Activated naive CD8-positive, alpha-beta T cell treated with anti-CD3 and anti-CD28 coated beads for 36 hours (primary cell): ENCODE measurements at places on chromosomes 13 and 19. TPM values are rescaled to one million over a fixed set of nuclear protein-coding genes. Genes with fewer than 3 reads are reported as not detected.

Gene WDR88
- 0.16 TPM for total RNA-seq

DNA sequence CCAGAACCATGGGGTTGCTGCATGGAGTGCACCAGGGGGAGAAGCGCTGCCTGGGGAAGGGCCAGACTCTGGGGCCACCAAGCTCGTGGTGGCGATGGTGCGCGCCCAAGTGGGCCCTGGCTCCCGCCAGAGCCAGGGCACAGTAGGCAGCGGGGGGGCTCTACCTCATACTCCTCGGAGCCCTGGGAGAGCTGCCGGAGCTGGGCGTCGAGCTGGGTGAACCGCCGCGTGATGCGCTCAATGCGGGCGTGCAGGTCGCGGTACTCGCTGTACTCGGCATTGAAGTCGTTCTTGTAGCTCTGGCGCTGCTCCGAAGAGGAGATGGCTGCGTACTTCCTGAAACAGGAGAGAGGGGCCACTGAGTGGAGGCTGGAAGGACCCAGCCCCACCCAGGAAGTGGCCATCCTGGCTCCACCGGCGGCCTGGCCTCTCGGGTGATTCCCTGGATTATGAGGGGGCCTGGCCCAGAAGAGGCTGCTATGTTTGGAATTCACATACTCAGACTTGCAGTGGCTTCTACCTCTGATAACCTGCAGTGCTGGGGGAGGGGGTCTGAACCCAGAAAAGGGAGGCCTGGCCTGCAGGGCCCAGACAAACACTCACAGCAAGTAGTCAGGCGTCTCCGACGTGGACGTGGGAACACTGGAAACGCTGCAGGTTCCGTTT is 8.3 kb upstream of the ISYNA1 start:
- no peak overlapping the region for H3K27ac ChIP-seq
- DNase-seq = no peak
- no peak overlapping the region for H3K4me3 ChIP-seq
- H3K4me1 ChIP-seq = peaks cover 9% of the 10 kb centered on the region
- H3K27me3 ChIP-seq = no peaks in the 10 kb centered on the region

DNA sequence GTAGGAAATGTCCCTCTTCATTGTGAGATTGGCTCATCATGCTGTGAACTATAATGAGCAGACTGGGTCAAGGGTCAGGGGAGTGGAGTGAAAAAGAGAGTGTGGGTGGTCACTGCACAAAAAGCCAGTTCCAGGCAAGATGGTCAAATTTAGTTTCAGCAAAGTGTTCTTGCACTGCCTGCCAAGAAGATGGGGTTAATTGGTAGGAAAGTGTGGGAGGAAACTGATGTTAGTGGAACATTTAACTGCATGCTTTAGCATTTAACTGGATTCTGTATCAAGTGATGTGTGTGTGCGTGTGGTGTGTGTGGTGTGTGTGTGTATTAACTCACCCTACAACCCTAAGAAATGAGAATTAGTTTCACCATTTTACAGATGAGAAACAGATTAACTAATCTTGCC is 131.6 kb downstream of the COG6 start:
- DNase-seq = no peak
- peaks cover 5% of the 10 kb centered on the region for H3K36me3 ChIP-seq
- H3K4me1 ChIP-seq = peaks cover 6% of the 10 kb centered on the region
- H3K27ac ChIP-seq = no peak overlapping the region
- no peak overlapping the region for H3K4me3 ChIP-seq
- H3K27me3 ChIP-seq = no peaks in the 10 kb centered on the region

- H3K27ac ChIP-seq = no peak overlapping the region
- no peaks in the 10 kb centered on the region for H3K4me1 ChIP-seq
- H3K36me3 ChIP-seq = no peaks in the 10 kb centered on the region
- no peak for DNase-seq
Measured at GRCh38 chr13:81487151-81487550, 1146.2 kb upstream of the SPRY2 start.

DNA sequence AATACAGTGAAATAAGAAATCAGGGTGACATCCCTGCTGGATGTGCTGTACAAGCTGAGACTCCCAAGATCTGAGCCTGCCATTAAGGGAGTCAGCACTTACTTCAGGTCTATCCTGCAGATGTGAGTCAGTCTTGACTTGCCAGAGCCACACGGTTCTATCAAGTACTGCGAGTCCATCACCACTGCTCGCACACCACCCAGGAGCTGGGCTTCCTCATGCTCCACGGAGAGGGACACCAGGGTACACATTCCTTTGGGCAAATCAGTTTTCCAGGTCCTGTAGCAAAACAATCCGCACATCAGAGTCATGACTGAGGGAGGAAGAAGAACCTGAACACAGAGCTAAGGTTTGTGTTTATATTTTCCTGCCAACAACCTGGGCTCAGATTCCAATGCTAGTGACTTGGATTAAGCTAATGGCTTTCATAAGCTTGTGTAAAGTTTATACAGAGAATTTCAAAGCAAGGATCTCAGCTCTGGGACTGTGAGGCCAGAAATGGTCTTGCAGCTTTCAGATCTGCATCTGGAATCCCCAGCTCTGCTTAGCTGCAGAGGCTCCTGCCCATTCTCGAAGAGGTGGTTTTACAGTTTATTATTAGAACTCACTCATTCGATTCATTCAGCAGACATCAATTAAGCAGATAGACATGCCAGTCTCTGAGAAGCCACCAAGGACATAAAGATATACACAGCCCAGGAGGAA is 90.6 kb downstream of the KL start:
- DNase-seq = no peak
- no peaks in the 10 kb centered on the region for H3K4me1 ChIP-seq
- no peak overlapping the region for H3K27ac ChIP-seq
- peaks cover 19% of the 10 kb centered on the region for H3K27me3 ChIP-seq
- H3K36me3 ChIP-seq = no peaks in the 10 kb centered on the region

DNA sequence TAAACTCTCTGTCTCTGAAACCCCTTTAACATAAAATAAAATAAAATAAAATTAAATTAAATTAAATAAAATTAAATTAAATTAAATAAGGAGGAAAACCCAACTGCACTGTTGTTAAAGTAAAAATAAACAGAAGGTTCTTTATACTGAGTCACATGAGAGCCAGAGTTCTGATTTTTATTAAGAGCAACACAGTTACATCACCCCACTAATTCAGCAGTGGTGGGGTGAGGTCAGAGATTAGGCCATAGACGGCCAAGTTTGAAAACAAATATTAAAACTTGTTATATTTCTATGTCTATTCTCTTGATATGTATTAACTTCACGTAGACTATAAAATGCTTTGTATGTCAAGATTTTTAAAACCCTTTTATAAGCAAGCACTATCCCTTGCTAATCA is 59.5 kb downstream of the MYCBP2 start:
- no peaks in the 10 kb centered on the region for H3K27me3 ChIP-seq
- H3K27ac ChIP-seq = no peak overlapping the region
- no peak for DNase-seq
- peaks cover 1% of the 10 kb centered on the region for H3K4me1 ChIP-seq
- H3K4me3 ChIP-seq = no peak overlapping the region

- DNase-seq = peak; percentile 61
- peaks cover 22% of the 10 kb centered on the region for H3K4me1 ChIP-seq
- H3K4me3 ChIP-seq = peak overlapping the region; percentile 44
- no peak overlapping the region for H3K27ac ChIP-seq
- peaks cover 45% of the 10 kb centered on the region for H3K27me3 ChIP-seq
- H3K36me3 ChIP-seq = no peaks in the 10 kb centered on the region
Measured at GRCh38 chr19:45496349-45496953, 396 bp downstream of the RTN2 start.

- peak; percentile 8 for DNase-seq
- H3K36me3 ChIP-seq = peaks cover 47% of the 10 kb centered on the region
- peak overlapping the region; percentile 84 for H3K27ac ChIP-seq
- peaks cover 3% of the 10 kb centered on the region for H3K27me3 ChIP-seq
- peaks cover 37% of the 10 kb centered on the region for H3K4me1 ChIP-seq
Measured at GRCh38 chr19:32581705-32582179, 752 bp downstream of the PDCD5 start.

GRCh38 chr19:49616945-49617344 is 23.0 kb downstream of the RRAS start:
- peaks cover 16% of the 10 kb centered on the region for H3K4me1 ChIP-seq
- DNase-seq = no peak
- no peaks in the 10 kb centered on the region for H3K27me3 ChIP-seq
- no peak overlapping the region for H3K4me3 ChIP-seq

GRCh38 chr19:41892173-41892902 is 9.4 kb downstream of the ARHGEF1 start:
- no peaks in the 10 kb centered on the region for H3K27me3 ChIP-seq
- H3K27ac ChIP-seq = peak overlapping the region; percentile 78
- peaks cover 51% of the 10 kb centered on the region for H3K4me1 ChIP-seq
- H3K36me3 ChIP-seq = peaks cover 45% of the 10 kb centered on the region

DNA sequence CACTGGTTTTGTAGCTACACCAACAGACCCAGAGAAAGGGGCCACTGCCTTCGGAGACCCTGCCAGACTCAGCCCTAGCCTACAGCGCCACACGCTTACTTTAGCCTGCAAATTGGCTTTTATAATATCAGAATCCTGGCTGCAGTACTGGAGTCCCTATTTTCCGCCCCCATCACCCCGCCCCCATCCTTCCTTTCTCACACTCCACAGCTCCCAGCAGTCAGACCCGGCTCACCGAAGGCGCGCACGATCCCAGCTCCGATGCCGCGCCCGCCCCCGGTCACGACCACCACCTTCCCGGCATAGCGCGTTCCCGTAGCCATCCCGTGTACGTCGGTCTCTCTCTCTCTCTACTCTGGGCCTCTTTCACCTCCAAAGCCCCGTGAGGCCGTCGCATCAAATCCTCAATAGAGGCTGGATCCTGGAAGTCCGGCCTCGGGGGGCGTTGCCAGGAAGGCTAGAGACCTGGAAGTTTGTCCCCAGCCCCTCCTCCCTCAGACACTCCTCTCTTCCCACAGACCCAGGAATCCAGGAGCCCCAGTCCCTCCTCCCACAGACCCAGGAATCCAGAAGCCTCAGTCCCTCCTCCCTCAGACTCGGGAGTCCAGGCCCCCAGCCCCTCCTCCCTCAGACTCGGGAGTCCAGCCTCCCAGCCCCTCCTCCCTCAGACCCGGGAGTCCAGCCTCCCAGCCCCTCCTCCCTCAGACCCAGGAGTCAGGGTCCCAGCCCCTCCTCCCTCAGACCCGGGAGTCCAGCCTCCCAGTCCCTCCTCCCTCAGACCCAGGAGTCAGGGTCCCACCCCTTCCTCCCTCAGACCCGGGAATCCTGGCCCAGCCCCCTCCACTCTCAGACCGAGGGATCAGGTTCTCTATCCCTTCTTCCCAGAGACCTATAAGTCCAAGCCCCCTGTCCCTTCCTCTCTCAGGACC is at the start of gene HSD17B14:
Gene HSD17B14, minus strand, starts transcription at position 403 of the 929 bp plus-strand sequence. Its CDS starts 80 bp downstream, at position 323.
- H3K27me3 ChIP-seq = peaks cover 10% of the 10 kb centered on the region
- DNase-seq = no peak
- H3K4me3 ChIP-seq = peak within 1 kb of the TSS; percentile 83
- H3K36me3 ChIP-seq = no peaks in the 10 kb centered on the region

DNA sequence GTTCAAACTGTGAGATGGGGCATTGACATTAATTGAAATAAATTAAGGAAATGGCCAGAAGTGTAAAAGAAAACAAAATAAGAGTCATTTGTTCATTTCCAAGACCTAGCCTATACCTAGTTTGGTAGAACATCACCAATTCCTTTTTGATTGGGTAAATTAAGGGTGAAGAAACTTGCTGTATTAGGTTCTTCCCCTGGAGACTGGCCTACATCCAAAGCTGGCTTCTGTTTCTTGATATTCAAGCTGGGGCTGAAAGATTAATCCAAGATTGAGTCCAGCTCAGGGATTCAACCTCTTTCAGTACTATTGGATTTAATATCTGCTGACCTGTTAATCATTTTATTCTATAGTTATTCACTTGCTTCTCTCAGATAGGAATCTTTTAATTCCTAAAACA is 183.2 kb downstream of the GPC6 start:
- no peaks in the 10 kb centered on the region for H3K36me3 ChIP-seq
- H3K27ac ChIP-seq = no peak overlapping the region
- H3K4me1 ChIP-seq = no peaks in the 10 kb centered on the region
- no peak for DNase-seq
- H3K27me3 ChIP-seq = no peaks in the 10 kb centered on the region

DNA sequence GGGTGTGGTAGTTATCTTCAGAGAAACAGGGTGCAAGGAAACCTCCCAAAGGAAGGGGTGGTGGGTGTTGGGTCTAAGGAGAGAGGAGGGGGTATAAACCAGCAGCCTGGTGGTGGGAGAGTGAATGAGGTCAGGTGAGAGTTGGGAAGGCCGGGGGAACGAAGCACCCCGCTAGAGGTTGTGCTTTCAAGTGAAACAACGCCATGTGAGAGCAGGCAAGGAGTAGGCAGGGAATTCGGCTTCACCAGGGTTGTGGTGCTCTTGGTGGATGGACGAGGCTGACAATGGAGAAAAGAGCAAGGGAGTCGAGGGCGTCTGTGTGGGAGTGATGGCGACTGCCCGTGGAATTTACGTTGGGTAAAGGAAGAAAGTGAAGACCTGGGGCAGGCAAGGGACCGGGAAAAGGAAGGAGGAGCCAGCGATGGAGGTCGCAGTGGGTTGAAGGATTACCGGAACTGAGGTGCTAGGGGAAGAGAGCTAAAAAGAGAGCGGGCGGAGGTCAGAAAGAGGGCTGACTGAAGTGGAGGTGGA is 2.1 kb upstream of the MLNR start:
- no peak for DNase-seq
- peaks cover 3% of the 10 kb centered on the region for H3K36me3 ChIP-seq
- no peak overlapping the region for H3K4me3 ChIP-seq
- peaks cover 58% of the 10 kb centered on the region for H3K27me3 ChIP-seq
- peaks cover 13% of the 10 kb centered on the region for H3K4me1 ChIP-seq
- no peak overlapping the region for H3K27ac ChIP-seq

DNA sequence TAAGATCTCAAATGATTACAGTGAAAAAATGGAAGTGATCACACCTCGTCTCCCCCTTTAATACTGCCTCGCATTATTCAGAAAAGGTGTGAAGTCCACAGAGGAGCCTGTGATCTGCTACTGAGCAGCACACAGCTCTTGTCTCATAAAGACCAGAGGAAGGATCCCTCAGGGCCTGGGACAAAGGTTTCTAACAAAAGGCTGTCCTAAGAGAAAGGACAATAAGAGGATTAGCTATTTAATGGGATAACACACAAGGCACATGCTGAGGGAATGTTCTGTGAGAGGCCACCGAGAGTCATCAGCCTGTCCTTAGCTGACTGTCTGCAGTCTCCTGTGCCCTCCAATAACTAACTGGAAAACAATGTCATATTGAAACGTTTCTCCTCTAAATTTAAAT is 26.7 kb downstream of the EBPL start:
- H3K27me3 ChIP-seq = no peaks in the 10 kb centered on the region
- H3K27ac ChIP-seq = no peak overlapping the region
- H3K36me3 ChIP-seq = peaks cover 24% of the 10 kb centered on the region
- H3K4me1 ChIP-seq = peaks cover 1% of the 10 kb centered on the region
- DNase-seq = no peak

GRCh38 chr13:28320884-28321574 is 173.9 kb downstream of the FLT1 start:
- H3K4me3 ChIP-seq = no peak overlapping the region
- no peaks in the 10 kb centered on the region for H3K36me3 ChIP-seq
- no peaks in the 10 kb centered on the region for H3K4me1 ChIP-seq
- H3K27ac ChIP-seq = no peak overlapping the region
